ENCODE measurements at places on chromosomes 12 and 14.

DNA sequence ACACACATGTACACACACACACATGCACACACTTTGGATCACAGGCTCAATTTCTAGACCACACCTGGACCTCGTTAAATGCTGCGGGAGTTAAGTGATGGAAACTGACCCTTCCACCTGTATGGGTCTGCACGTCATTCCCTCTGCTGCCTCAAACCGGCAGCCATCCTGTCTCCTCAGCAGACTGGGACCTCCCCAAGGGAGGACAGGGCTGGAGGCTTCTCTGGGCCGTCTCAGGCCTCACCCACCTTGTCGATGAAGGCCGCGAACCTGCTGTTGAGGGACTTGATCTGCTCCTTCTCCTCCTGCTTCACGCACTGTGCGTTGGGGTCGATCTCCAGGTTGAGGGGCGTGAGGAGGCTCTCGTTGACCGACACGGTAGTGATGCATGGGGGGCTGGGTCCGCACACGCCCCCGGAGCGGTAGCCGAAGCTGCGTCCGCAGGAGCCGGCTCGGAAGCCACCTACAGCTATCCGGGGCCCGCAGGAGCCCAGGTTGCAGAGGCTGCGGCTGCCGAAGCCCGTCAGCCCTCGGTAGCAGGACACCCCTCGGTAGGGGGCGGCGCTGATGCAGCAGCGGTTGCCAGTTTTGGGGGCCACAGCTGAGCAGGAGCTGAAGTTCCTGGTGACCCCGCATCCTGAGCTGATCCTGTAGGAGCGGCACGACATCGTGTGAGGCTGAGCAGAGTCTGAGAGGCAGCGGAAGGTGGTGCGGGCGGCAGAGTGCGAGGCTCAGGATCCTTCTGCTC lies at the start of gene KRT85:
TSS of gene KRT85 (minus strand) at position 744 of the 748 bp plus-strand sequence. CDS start at position 668, 76 bp downstream.
- no peak for DNase-seq

DNA sequence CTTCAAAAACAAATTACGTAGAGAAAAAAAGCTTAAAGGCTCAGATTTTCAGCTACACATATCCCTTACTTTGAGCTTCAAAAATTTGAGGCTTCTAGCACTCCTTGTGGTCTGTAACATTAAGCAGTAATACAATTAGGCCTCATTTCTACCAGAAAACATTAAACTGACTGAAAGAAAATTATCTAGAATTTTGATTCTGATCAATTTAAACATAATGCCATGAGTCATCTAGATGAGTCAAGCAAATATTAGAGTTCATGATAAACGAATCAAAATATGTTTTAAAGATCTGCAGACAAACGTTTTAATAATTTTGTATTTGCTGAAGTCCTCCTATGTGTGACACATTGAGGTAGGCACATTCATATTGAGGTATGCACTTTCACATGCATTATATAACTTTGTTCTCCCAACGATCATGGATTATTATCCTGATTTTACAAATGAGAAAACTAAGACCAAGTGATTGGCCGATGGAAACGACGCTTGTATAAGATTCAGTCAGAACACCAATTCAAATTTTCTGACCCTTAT lies 4.3 kb downstream of the OSBPL8 start:
- no peak for DNase-seq

DNA sequence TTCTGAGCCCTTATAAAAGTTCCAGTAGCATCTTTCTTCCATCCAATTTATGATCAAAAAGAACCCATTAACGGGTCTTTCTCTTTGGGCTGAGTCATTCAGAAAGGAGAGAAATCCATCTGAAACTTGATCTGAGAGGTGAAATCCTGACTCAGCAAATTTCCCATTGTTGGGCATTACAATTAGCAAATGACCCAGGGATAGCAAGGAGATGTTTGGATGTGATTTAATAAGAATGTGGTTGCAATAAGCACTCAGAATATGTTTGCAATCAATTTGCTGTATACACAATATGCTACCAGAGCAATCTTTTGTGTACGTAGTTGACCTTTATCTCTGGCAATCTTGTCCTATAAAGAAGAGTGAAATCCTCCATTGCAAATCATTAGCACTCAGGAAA lies 122.7 kb downstream of the CCDC60 start:
- no peak for DNase-seq

DNA sequence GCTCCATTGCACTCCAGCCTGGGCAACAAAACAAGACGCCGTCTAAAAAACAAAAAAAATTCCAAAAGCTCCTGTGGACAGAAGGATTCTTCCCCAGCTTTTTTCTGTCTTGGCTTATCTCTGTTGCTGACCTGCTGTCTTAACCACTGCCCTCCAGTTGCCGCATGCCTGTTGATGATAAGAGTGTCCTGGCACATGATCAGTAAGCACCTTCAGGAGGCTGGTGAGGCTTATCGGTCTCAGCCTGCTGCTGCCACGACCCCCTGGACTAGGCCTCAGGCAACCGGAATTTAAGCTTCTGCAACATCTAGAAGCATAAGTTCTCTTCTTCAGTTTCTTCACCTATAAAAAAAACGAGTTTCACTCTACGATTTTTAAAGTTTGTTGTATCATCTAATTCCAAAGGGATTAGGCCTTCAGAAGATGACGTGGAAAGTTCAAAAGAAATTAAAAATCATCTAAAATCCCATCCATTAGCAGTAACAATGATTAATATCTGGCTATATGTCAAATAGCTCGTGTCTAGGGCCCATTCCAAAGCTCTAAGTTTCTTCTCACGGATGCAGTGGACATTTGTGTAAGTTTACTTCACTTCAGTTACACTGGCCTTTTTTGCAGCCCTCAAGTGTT lies 46.4 kb downstream of the RESF1 start:
- DNase-seq, result no peak

DNA sequence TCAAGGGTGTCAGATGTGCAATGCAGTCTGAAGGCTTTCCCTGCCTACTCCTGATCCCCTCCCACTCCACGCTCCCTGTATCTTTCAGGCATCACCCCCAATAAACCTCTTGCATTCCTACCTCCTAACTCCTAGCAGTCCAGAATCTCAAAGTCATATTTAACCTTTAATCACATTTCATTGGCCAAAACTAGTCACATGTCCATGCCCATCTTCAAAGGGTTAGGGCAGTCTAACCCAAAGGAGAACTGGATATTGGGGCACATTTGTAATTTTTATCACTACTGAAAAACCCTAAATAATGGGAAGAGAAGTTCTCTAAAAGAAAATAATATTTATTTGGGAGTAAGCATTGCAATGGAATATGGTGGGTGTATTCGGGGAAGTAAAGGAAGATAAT lies 5.4 kb upstream of the C12orf75 start:
- no peak for DNase-seq

DNA sequence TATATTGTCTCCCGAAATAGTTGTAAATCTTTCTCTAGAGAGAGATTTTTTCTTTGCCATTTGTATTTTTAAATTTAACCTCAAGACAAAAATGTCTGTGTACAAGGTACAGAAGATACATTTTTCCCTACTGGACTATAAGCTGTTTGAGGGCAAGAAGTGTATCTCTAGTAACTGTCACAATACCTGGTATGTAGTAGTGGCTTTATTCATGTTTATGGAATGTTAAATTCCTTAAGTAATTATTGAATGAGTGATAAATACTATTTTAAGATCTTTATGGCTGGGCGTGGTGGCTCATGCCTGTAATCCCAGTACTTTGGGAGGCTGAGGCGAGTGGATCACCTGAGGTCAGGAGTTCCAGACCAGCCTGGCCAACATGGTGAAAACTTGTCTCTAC lies 24.4 kb upstream of the CDK17 start:
- no peak for DNase-seq

DNA sequence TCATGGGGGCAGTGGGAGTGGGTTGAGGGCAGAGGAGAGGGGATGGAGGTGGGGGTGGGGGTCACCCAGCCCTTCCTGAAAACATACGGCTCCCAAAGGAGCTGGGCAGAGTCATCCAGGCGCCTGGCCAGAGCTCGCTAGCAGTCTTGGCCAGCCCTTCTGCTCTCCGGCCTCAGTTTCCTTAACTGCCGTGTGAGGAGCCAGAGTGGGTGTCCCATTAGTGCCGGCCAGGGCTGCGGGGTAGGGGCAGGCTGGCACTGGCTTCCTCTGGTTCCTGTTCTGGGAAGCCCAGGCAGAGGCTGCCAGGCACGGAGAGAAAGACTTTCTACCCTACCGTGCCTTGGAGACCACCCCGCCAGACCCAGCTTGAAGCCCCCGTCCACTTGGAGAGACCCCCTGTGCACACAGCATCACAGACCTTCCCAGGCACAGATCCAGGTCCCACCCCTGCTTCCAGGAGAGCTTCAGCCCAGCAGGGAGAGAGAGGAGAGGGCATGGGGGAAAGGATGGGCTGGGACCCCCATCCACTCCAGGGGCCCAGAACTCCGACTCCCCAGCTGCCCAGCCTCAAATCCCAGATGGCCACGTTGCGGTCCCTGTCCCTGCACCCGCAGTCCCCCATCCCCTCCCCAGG lies 93.3 kb downstream of the RFLNA start:
- no peak for DNase-seq

- peak; percentile 18 for DNase-seq
Measured at GRCh38 chr12:95402096-95402495, 71.9 kb upstream of the METAP2 start.

DNA sequence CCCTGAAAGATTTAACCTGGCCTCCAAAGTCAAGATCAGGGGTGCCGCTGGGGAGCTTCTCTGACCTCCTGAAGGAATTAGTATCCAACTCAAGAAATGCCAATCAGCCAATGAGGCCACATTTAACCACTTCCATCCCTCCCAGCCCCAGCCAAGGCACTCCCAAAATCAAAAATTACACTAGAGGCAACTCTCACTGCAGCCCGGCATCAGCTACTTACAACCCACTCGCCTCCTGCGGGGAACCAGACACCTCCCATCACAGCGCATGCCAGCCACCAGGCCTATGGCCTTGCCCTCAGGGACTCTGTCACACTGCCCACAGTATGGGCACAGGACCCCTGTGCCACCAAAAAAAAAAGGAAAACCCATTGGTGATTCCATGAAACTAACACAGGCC lies 62.3 kb upstream of the DDX11 start:
- no peak for DNase-seq

GRCh38 chr12:104863296-104863948 lies 94.7 kb downstream of the SLC41A2 start:
- DNase-seq, result no peak

- no peak for DNase-seq
Measured at GRCh38 chr12:89080793-89081465, 271.4 kb downstream of the DUSP6 start.

DNA sequence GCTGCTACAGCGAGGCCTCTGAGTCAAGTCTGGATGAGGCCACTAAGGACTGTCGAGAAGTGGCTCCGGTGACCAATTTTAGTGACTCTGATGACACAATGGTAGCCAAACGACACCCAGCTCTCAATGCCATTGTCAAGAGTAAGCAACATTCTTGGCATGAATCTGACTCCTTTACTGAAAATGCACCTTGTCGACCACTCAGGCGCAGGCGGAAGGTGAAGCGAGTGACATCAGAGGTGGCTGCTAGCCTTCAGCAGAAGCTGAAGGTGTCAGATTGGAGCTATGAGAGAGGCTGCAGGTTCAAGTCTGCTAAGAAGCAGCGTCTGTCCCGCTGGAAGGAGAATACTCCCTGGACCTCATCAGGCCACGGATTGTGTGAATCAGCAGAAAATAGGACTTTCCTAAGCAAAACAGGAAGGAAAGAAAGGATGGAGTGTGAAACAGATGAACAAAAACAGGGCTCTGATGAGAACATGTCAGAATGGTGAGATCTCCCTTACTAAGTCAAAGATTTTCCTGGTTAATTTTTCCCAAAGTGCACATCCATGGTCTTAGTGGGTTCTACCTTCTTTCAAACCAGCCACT lies 2.9 kb downstream of the GPATCH2L start:
- DNase-seq, result no peak

- DNase-seq, result no peak
Measured at GRCh38 chr14:57921377-57921776, 55.5 kb upstream of the SLC35F4 start.

GRCh38 chr12:50927766-50928224 lies 24.5 kb upstream of the HIGD1C start:
- no peak for DNase-seq

- no peak for DNase-seq
Measured at GRCh38 chr12:116426391-116427136, 132.6 kb upstream of the MAP1LC3B2 start.
